ENCODE measurements at places on chromosomes 12 and 14.
A peak's percentile ranks its signal among the peaks of the same experiment; 100 is the strongest.

DNA sequence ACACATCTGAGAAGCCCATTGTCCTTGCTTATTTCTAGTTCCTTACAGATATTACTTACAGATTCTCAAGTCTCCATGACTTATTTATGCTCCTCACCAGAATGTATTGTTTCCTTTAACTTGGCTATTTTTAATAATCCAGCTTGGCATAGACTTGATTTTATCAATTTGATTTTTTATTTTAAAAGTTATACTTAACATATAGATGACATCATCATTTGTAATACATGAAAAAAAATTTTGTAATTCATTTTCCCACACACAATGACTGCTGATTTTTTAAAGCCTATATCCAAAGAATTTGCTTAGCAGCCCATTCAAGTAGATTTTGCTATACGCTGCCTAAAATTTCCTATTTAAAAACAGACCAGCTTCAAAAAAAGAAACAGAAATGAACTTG lies 39.8 kb downstream of the PTPRR start:
- no peak for DNase-seq

- no peak for DNase-seq
These were observed 12.1 kb downstream of the ITGB7 start for GRCh38 chr12:53194973-53195372.

- no peak for DNase-seq
These were observed 11.5 kb downstream of the PLEKHH1 start for GRCh38 chr14:67544590-67544989.

- DNase-seq, result no peak
These were observed 146.1 kb downstream of the KITLG start for GRCh38 chr12:88433997-88434703.

DNA sequence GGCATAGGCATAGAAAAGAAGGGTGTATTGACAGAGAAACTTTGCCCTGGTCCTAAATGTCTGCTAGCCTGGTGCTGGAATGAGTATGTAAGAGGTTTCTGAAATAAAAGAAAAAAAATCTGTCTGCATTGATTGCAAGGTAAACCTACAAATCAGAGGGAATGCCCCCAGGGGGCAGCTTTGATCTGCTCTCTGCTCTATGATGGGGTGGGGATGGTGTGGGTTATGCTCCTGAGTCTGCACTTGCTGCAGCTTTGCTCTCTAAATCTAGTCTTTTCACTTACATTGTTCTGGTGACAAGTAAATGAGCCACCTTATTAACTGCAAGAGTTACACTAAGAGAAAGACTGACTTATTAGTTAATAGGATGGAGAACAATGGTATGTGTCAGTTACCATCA lies 468.4 kb upstream of the STXBP6 start:
- DNase-seq, result no peak

DNA sequence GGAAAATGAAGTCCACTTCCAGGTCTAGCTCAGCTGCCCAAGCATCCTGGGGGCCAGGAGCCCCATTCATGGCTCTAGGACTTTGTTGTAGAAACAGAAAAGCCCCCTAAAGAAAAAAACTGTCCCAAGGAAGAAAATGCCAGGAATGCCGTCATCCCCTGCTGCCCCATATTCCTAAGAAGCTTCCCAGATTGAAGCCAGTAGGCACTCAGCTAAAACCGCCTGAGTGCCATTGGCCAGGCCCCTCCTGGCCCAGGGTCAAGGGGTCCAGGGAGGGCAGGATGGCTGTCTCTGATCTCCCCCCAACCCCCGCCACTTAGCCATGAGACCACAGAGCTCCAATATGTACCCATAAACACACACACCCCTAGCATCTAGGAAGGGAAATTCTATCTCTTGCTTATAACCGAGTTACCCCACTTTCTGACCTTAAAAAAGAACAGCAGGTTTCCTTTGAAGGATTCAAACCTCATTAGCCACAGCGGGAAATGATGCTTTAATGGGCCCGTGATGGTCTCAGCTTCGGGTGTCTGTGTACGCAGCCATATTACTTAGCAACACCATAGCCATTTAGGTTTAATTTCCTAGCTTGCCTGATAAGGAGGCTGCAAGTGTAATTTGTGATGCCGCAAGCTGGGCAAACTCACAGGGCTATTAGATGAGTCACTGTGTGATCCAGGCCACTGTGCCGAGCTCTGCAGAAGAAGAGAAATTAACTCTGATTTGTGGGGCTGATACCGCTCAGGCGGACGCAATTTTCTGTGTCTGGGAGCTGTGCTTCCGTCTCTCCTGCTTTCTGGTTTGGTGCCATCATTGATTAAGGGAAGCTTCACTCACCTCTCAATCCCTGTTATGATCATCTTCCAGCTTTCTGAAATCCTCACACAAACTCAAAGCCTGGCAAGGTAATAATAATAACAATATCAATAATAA lies 84.2 kb downstream of the GCH1 start:
- no peak for DNase-seq

GRCh38 chr12:45416126-45416525 lies 200.2 kb downstream of the ANO6 start:
- DNase-seq, result no peak

DNA sequence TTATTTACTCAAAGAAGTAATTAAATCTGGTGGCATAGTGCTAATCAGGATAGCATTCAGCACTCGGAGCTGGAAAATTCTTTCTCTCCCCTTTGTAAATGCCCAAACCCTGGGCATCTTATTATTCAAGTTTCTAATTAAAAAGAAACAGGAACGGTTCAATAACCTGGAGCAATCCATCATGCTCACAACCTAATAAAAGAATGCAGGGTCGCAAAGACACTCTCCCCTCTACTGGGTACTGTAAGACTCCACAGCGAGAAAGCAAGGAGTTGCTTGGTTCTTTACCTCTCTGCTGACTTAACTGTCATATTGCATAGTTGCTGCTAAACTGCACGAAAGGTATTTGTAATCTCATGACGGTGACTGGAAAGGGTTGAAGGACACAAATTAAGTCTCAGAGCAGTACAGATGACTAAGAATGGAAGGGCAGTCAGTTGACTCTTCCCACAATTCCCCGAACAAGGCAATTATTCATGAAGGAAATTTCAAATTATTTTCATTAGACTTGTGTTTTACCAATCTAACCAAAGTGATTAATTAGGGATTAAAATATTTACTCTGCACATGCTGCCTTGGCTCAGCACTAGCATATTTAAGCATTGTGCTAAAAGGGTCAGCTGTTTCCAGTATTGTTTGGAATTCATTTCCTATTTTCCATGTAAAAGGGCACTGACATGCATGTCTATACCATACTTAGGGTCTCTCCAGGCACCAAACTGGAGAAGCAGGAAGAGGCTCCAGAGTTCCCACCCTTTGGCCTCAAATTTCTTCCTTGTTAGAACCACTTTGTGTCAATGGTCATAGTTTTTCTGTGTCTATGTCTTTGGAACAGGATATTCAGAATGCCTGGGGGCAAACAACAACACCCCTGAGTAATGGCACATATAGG lies 182.2 kb downstream of the EXOC5 start:
- no peak for DNase-seq

DNA sequence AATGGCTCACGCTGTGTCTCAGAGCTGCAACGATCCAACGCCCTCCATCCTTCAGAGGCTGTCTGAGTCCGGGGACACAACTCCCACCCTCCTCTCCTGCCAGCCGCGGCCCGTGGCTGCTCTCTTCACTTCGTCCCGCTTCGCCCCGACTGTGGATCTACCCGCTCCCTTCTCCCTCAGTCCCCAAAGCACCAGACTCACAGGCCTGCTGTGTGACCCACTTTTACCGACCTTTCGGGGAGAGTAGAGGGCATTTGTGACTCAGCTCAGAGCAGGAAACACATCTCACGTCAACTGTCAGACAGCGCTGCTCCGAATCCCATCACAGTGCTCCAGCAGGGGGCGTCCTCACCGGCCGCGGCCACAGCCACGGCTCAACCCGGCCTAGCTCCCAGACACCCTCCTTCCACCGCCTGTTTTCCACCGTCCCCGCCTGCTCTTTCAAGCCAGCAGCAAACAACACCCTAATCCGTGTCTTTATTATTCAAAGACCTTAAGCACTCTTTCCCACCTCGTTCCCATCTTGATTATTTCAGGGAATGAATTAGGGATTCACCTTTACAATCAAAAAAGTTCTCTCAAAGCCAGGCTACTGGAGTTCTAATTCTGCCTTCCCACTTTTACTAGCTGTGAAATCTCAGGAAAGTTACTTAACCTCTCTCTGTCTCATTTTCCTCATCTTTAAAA lies 5.0 kb upstream of the AQP2 start:
- DNase-seq, result peak; percentile 97

DNA sequence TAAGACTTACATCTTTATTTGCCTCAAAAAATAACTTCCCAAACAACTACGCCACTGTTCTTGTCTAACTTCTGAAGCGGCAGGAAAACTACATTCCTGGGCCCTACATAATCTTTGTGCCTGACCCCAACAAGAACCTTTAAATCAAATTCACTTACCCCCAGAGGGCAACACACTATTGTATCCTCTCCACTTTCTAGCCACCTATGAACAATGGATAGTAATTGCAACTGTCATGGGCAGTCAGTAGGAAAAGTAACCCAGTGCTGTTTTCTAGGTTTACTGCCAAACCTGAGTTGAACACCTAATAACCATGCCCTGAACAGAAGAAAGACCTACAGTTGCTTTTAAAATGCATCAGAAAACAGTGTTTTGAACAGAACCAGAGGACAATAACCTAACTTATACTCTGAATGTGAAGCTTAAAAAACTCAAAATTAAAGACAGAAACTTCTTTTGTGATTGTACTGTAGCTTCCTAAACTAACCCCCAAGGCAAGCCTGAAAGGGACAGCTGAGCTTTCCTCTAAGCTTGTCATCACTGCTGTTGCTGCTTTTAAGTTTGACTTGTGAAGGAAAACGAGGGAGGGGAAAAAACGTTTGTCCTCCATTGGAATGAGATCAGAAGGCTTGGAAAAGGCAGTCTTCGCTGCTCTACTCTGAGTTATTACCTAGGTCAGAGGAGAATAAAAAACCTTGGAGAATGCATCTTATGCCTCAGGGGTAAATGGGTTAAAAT lies 195.7 kb downstream of the SOX5 start:
- DNase-seq, result no peak

- DNase-seq, result no peak
These were observed 23.8 kb upstream of the CCDC175 start for GRCh38 chr14:59600211-59600945.

- no peak for DNase-seq
These were observed 165.9 kb upstream of the GSC start for GRCh38 chr14:94935706-94936300.

GRCh38 chr14:37254411-37254947 lies 56.7 kb downstream of the MIPOL1 start:
- DNase-seq, result no peak

DNA sequence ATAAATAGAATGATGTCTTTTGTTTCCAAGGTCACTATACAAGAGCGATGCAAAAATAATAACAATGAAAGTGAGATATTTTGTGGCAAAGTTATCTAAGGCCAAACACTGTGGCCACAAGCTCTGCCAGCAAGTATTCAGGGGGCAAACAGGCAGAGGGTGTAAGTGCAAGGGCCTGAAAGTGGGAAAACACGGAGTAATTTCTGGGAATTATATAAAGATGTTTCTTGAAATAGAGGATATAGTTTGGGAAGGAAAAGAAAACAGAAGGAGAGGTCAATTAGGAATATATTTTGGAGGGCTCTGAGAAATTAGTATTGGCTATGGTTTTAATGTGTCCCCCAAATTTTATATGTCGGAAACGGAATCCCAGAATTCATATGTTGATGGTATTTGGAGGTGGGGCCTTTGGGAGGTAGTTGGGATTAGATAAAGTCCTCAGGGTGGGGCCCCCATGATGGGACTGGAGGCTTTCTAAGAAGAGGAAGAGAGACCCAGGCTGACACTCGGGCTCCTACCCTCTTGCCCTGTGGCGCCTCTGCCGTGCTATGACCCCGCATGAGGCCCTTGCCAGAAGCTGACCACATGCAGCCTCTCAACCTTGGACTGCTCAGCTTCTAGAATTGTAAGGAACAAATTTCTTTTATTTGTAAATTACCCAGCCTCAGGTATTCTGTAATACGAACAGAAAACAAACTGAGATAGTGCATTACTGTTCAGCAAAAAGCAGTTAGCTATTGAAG lies 60.0 kb downstream of the LLPH start:
- no peak for DNase-seq

DNA sequence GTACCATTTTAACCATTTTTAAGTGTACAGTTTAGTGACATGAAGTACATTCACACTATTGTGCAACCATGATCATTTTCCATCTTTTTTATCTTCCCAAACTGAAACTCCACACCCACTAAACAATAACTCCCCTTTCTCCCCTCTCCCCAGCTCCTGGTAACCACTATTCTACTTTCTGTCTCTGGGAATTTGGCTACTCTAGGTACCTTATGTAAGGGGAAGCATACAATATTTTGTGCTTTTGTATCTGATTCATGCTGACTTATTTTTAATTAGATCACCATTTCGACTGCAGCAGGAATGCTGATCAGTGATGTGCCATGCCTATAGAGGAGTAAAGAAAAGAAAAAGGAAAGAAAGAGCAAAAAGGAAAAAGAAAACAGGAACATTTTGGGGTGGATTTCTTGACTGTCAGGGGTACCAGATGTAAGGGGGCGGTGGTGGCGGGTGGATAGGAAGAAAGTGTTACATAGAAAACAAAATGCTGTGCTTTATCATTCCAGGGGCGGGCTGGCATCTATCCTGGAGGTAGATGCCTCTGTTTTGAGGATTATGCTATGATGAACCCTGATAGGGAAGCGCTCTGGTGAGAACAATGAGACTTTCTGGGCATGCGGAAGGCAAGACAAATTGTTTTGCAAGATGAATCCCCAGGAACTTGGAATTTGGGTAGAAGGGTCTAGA lies 45.2 kb upstream of the CTDSP2 start:
- DNase-seq, result no peak

DNA sequence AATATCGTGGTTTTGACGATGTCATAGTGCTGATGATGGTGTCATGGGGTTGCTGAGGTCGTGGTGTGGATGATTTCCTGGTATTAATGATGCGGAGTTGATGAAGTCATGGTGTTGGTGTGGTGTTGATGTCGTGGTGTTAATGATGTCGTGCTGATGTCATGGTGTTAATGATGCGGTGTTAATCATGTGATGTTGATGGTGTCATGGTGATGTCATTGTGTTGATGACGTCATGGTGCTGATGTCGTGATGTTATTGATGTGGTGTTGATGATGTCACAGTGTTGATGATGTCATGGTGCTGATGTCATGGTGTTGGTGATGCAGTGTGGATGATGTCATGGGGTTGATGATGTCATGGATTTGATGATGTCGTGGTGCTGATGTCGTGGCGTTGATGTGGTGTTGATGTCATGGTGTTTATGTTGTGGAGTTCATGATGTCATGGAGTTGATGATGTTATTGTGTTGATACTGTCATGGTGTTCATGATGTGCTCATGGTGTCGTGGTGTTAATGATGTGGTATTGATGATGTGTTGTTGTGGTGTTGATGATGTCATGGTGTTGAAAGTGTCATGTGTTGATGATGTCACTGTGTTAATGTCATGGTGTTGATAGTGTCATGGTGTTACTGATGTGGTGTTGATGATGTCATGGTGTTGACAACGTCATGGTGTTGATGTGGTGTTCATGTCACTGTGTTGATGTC lies 48.5 kb upstream of the RIMBP2 start:
- DNase-seq, result no peak

DNA sequence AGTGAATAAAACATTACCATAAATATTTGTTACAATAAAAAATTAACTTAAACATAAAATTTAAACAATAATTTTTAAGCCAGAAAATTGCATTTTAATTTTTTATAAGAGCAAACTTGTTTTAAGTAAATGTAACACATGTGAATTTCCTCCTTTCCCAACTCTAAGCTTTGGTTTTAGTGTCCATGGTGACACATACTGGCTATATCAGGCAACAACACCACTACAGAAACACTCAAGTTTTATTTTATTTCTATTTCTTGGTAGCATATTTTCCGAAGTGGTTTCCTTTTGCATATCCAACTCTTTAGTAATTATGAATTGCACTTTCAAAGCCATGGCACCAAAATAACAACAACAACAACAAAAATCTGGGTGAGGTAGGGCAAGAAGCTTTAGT lies 2.2 kb downstream of the NELL2 start:
- DNase-seq, result no peak
